ENCODE measurements at places on chromosomes 3 and 15.
A peak's percentile ranks its signal among the peaks of the same experiment; 100 is the strongest.

- no peak for DNase-seq
Observed at GRCh38 chr3:139201446-139202225, 142.2 kb upstream of the MRPS22 start.

DNA sequence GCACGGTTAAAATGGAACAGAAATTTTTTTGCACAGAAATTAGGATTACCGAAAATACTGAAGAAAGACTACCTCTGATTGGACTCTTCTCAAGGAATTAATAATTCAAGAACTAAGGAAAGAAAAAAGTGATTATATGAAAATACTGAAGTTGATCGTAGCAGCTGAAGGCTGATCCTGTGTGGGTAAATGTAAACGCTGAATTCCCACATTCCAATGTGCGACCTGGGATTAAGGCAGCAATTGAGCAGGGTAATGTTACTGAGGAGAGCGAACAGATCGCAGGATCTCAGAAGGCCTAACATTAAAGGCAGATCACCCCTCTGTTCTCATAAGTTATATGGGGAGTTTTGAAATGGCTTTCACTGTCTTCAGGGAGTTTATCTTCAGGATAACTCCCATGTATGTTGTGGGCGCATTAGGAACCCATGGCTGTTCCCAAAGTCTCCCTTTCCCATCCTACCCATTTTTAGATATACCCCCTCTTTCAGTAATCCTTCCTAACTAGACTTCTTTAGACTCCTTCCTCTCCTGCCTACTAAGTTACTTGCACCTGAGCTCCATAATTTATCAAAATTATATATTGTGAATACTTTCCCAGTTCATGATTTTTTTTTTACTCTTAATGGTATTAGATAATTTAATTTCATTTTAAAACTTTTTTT lies 1.0 kb upstream of the UBL7 start:
- peak; percentile 52 for DNase-seq

DNA sequence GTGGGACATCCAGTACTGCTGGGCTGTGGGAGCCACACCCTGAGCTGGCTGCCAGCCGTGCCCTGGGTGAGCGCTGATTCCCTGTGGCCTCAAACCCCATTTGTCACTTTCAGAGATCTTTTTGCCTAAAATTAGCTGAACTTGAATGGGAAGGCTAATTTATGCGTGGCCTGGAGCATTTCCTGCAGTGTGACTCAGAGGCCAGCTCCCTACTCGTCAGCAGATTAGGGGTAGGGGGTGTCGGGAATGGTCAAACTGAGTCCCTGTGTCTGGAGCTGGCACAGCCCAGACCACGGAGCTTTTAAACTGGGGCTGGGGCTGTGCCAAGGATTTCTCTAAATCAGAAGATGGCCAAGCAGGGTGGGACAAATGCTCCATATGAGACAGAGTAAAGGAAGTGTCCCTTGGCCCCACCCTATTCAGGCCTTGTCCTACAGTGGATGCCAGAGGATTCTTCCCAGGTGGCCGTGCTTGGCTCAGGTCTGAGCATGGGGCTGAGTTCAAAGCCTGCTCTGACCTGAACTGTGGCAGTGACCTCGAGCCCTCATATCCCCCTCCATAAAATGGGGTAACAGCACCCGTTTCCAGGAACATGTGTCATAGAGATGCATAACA lies 59.7 kb downstream of the ATP2B2 start:
- no peak for DNase-seq

DNA sequence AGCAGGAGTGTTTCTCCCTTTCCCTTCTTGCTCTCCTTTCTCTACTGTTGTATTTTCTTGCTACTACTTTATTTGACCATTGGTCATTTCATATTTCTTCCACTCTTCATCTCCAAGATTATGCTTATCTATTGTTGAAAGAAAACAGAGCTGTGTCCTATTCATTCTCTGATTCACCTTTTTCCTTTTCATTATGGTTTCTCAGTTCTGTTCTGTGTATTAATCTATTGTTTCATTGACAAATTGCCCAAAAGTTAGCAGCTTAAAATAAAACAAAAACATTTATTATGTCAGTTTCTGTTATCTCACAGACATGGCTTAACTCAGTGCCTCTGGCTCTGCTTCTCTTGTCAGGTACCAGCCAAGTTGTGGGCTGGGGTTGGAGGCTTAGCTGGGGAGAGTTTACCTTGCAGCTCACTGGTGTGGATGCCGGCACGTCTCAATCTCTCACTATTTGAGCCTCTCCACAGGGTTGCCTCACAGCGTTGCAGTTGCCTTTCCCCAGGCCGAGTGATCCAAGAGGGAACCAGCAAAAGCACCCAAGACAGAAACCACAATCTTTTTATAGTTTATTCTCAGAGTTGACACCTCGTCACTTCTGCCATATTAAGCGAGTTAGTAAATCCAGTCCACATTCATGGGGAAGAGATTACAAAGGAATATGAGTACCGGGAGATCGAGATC lies 36.9 kb upstream of the FILIP1L start:
- no peak for DNase-seq

GRCh38 chr3:45204136-45204535 lies 22.0 kb downstream of the TMEM158 start:
- DNase-seq: no peak

GRCh38 chr3:158167737-158168557 lies 58.1 kb downstream of the RSRC1 start:
- no peak for DNase-seq

DNA sequence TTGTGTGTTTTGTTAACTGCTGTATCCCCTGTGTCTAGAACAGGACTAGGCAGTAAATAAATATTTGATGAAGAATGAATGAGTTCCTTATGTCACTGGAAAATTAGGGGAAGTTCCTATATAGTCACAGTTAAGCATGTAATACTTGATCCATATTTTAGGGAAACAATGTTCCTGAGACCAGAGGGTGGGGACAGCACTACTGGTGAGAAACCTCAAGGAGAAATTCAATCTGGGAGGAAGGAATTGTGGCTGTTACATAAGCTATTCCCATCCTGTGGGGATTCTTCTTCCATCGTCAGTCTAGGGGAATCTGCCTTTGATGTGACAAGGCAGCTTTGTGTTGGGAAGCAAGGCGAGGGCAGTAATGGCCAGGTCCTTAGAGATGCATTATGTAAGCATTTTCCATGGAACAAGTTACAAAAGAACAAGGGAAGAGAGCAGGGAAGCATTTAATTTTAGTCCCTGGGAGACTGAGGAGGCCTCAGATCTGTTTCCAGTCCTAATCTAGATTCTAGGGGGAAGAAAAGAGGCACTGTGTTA lies 219.3 kb upstream of the TTC14 start:
- DNase-seq: peak; percentile 33

- no peak for DNase-seq
Observed at GRCh38 chr3:53478166-53478830, 16.1 kb upstream of the CACNA1D start.

DNA sequence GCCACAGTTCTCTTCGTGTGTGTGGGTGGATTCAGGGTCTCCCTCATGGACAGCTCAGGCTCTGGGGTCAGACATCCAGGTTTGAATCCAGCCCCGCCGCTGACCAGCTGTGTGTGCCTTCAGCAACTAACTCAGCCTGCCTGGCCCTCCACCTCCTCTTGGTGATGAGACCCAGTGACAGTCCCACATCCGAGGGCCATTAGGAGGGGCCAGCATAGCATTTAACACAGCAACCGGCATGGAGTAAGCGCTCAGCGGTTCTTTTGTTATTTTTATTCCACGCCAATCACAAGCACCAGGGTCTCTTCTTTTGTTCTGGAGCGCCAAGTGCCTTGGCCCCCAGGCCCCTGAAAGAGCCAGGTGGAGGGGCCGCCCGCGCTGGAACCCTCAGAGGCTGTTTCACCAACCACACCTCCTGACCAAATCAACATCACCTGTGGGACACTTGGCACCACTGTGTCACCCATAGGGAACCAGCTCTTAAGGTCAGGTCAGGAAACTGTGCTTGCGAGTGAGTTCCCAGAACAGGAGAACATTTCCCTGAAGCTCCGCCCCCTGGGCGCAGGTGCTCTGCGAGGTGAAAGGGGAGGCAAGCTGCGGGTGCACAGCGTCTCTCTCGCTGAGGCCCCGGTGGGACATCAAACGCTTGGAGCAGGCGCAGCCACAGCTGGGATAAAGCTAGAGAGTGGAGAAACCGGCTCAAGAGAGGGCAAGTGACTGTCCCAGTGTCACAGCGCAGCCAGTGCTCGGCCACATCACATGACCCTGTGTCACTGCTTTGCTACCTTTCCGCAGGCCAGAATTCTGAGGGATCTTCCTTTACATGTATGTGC lies 311.3 kb downstream of the UACA start:
- DNase-seq: peak; percentile 56

DNA sequence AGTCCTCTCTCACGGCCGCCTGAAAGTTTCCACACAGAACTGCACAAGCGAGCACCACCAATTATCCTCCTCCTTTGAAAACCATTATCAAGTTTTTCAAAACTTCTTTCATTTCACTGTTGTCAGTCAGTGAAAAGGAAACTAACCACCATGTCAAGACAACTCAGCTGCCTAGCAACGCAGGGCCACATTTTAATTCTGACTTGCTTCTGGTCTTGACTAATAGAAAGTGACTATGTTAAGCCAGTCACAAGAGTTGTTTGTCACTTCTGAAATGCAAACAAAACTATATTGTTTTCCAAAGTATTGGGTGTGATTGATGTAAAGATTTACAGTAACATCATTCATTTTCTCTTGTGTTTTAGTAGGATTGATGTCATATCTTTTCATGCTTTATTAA lies 612.8 kb upstream of the AGTR1 start:
- no peak for DNase-seq

- no peak for DNase-seq
Observed at GRCh38 chr15:63601704-63602185, 4.6 kb downstream of the FBXL22 start.

DNA sequence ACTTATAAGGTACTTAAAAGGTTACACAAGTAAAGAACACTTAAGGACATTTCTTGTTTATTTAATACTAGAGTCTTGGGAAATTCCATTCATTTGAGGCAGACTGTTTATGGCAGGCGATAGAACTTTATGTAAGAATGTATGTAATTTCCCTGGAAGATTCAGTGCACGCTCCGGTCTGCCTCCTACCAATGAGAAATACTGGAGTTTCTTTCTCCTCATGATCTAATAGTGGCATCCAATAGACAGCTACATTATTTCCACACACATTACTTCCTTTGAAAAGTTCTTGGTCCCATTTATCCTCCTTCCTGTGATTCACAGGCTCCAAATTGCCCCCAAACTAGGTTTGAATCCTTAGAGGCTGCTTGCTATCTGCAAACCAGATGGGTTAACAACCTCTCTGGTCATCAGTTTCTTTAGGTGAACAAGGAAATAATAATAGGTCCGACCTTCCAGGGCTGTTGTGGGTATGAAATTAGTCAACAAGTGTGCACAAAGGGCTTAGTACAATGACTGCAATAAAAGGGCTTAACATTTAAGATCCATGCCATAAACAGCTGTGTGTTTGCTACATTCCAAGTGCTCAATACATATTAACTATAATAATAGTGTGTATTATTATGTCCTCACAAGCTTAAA lies 30.7 kb downstream of the EIF4E3 start:
- no peak for DNase-seq

DNA sequence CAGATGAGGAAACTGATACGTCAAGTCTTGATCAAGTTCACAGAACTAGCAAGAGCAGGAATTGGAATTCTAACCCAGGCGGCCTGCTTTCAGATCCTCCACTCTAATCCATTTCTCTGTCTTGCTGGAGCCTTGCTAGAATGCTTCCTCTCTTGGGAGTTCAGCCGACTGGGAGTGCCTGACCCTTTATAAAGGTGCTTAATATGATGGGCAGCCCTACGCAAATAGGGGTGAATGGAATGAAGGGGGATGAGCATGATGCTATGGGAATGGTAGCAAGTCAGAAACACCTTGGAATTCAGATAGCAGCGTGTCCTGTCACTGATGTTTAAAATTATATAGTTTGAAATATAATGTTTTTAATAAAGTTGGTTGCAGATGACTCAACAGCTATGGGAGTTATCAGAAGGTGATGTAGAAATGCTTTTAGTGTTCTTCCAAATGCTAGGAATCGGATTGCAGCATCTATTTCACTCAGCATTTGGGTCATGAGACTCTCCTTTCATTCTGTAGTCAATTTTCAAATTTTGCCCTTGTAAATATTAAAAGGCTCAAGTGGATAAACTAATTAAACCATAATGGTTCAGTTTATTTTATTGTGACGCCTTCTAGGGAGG lies 150.7 kb downstream of the FNDC3B start:
- no peak for DNase-seq

GRCh38 chr3:57935539-57935938 lies 72.7 kb upstream of the FLNB start:
- DNase-seq: no peak

GRCh38 chr15:93703092-93703739 lies 528.1 kb upstream of the MCTP2 start:
- DNase-seq: no peak
